ENCODE measurements at places on chromosomes 3 and 15. TPM values are rescaled to one million over a fixed set of nuclear protein-coding genes. Genes with fewer than 3 reads are reported as not detected.

BLM gene
- 0.94 TPM for total RNA-seq

SLC2A2 gene
- total RNA-seq, result not detected

GPR62 gene
- total RNA-seq, result not detected

CFAP100 gene
- total RNA-seq, result not detected

APOD gene
- total RNA-seq, result 596 TPM

ADAMTS7 gene
- total RNA-seq, result 14.7 TPM
